ENCODE measurements at places on chromosomes 11 and 22.

DNA sequence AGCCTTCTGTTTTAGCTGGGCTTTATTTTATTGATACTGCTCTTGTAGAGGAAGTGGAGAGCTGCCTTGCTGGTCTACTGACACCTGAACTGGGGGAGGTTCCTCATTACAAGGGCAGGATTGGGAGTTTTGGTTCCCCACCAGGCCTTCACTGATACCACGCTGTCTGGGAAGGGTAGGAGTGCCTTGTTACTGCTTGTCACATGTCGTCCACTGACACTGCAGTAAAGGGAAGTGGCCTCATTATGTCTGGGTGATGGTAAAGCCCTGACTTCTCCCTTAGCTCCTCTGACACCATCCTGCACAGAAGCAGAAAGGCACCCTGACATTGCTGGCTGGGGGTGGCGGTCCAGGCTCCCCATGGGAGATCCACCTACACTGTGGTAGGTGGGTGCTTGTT, 38.7 kb upstream of the ELF5 start:
- no peak for DNase-seq

GRCh38 chr11:65301491-65302329, 13.0 kb upstream of the CDC42EP2 start:
- no peak for DNase-seq

DNA sequence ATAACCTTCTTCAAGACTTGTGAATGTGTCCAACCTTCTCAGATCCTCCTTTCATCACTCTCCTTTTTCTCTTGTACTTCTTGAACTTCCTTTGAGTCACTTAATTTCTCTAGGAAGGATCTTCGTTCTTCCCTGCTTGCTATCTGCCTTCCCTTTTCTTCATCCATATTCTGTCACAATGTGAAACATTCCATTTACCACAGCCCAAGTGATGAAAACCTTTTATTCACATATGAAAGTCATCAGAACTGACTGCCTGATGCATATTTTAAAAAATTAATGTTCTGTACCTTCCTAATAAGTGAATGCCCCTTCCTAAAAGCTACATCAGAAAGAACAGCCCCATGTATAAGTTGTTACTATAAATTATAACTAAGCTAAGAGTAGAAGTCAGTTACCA, 520.4 kb upstream of the LUZP2 start:
- DNase-seq, result no peak

GRCh38 chr22:21077884-21078508, 32.2 kb downstream of the LRRC74B start:
- DNase-seq, result no peak

- no peak for DNase-seq
Measured at GRCh38 chr11:131841028-131841427, 470.6 kb downstream of the NTM start.

DNA sequence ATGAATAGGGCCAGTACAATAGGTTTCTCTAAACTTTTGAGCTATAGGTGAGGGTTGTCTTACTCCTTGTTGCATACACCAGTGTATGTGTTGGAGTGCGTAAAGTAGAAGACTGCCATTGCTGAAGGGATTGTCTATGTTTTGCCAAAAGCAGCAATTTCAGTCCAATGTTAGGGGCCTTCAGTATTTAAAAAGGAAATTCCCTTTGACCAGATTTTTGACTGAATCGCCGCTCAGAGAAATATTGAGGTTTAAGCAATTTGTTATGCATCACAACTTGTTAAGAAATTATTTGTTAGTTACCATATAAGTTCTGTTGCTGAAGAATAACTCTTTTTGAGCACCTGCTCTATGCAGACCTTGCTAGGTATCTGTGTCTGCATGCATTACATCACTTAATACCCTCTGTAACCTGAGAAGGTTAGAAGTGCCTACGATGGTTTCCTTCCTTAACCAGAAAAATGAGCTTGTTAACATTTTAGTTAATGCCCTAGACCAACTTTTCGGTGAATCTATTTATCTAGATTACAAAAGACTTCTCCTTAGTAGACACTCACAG, 33.9 kb downstream of the MMP20 start:
- no peak for DNase-seq

DNA sequence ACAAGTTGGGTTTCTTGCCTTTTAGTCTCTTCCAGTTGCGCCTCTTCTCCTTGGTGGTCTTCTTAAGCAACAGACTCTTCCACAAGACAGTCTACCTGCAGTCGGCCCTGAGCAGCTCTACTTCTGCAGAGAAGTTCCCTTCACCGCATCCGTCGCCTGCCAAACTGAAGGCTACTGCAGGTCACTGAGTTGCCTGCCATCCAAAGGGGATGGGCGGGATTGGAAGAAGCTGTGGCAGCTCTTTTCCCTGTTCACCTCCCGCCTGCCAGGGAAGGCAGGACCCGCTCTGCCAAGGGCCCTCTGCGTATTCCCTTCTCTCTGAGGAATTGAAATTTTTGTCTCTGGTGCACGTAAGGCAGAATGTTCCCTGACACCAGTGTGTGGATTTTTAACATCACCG, 9.2 kb upstream of the STT3A start:
- DNase-seq, result no peak

GRCh38 chr11:7905549-7905948, 25.5 kb downstream of the OR10A6 start:
- DNase-seq, result no peak

DNA sequence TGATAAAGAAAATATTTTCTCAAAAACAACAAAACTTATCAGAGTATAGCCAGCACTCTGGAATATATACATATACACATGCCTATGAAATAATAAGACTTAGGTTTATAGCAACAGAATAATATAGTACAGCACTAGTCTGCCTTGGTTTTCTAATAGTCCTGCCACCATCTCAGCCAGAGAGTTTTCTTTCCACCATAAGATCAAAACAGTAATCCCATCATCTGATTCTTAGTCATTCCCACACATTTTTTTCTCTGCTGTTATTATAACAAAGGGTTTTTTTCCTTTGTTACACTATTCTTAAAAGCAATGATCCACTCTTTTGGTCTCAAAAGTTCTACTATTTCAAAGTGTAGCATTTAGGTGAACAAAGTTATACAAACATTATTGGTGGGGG, 15.1 kb downstream of the MTMR2 start:
- peak; percentile 37 for DNase-seq

GRCh38 chr22:50251477-50252081, 514 bp upstream of the HDAC10 start:
- DNase-seq, result no peak

- DNase-seq, result no peak
Measured at GRCh38 chr11:105821372-105821771, 200.7 kb downstream of the MSANTD4 start.

DNA sequence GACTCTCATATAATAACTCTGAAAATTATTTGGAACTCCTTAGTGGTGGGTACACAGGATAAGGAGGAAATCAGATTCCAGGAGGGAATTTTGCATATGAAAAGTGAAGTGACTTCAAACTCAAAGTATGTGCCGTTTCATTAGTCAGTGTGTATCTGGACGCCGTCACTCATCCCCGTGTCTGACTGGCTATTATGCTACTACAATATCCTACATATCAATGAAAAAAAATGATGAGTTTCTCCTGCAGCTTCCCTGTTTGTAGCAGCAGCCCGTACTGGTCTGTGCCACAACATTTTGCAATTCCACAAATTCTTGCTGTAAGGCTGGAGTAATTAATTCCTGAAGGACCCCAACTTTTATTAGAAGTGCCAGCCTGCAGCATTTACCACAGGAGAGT, 16.5 kb downstream of the WT1 start:
- no peak for DNase-seq

GRCh38 chr22:33851240-33851639, 69.0 kb downstream of the LARGE1 start:
- DNase-seq, result no peak

DNA sequence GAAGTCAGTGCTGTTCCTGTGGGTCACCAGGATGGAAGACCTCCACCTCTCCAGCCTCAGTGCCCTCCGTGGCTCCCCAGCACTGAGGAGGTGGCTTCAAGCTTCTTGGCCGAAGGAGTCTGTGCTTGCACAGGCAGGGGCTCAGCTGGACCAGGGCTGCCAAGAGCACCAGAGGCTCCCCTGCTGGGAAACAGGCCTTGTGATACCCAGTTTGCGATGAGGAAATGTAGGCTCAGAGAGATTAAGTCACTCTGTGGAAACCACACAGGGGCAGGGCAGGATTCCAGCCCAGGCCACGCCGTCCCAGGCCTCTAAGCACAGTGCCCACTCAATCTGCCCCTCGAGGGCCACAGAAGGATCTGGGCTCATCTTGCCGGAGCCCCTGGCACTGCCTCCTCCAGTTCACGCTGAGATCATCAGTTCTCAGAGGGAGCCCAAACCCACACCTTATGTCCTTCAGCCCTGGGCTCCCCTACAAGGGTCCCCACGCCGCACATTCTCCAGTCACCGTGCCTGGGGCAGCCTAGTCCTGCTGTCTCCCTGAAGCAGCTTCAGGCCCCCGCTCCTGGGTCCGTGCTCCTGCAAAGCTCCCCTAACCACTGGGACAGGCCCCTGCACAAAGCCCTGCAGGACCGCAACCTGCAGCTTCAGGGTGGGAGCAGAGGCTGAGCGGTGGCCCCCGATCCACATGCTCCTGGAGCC, 21.6 kb downstream of the ANO1 start:
- DNase-seq, result no peak

GRCh38 chr11:10494636-10495463, 39.8 kb downstream of the AMPD3 start:
- no peak for DNase-seq

DNA sequence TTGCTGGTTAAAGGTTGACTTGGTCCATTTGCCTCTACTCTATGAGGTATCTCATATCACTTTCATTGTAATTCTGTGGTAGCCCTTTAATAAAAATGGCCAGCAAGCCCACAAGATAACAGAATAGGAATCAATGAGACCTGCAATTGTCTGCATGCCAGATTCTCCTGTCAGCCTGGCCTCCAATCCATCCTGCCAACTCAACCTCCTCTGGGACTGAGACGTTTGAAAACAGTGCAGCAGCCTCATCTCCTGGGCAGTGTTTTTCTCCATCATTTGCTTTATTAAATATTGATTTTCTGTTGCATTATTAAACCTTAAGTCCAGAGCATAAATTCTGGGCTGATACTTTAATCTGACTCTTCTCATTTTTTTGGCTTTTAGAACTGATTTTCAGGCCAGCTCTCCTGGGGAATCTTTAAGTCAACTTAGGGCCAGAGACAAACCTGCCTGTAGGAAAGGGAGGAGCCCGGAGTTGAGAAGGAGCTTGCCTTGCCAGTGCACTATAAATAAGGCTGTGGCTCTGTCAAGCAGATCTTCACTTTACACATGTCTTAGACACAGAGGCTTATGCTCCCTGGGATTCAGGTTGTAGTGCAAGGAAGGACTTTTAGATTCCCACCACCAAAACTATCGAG, 798.0 kb downstream of the NTM start:
- DNase-seq, result no peak

DNA sequence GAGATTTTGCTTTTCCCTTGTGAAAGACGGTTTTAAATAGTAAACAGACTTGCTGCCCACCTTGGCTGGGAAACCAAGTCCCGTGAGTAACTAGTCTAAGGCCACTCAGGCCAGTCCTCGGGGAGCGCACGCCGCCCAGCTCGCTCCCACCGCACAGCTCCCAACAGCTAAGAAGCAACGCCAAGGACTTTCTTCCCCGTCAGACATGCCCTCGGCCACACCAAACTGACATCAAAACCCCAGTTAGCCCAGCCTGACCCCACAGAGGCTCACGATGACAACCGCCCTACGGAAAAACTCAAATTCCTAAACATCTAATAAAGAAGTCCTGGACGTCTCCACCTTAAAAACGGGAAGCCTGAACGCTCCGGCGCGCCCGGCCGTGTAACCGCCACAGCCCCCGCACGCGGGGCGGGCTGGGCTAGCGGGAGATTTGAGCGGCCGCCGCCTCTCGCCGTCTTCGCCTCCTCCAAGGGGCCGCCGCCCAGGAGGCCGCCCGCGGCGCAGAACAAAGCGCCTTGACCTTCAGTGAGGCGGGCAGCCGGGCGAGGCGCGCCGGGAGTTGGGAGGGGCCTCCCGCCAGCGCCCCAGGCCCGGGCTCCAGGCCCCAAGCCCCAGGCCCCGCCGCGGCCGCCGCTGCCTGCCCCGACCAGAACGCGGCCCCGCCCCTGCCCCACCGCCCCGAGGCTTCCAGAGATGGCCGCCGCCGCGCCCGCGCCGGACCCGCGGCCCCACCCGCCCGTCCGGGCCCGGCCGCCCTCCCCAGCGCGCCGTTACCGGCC, 486 bp downstream of the NAP1L4 start:
- peak; percentile 52 for DNase-seq

- no peak for DNase-seq
Measured at GRCh38 chr22:20283674-20284066, 15.6 kb upstream of the RTN4R start.

- no peak for DNase-seq
Measured at GRCh38 chr11:126914166-126914565, 86.4 kb downstream of the KIRREL3 start.

GRCh38 chr11:74592063-74592440, 330 bp upstream of the POLD3 start:
- peak; percentile 4 for DNase-seq

DNA sequence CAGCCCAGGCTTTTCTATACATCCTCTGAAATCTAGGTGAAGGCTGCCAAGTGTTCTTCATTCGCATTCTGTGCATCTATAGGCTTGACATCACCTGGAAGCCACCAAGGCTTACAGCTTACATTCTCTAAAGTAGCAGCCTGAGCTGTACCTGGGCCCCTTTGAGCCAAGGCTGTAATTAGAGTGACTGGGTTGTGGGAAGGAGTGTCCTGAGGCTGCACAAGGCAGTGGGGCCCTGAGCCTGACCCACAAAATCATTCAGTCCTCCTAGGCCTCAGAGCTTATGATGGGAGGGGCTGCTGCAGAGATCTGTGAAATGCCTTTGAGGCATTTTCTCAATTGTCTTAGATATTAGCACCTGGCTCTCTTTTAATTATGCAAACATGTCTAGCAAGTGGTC, 33.0 kb upstream of the RDX start:
- DNase-seq, result no peak

DNA sequence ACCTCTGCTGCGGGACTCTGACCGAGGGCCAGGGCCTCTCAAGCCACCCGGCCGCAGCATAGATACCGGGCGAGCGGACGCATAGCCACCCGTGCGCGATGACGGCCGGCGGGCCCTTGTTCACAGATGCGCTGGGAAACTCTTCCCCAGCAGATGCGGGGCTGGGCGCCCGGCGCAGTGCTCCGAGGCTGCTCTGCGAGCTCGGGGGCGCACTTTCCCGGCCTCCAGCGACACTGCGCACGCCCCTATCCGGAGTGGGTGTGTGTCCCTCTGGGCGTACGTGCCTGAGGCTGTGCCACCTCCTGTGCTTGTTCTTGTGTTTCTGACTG, 104.7 kb upstream of the E2F8 start:
- no peak for DNase-seq

- no peak for DNase-seq
Measured at GRCh38 chr11:58617976-58618557, 4.4 kb upstream of the CNTF start.
